ENCODE measurements at places on chromosomes 7 and 10. TPM values are rescaled to one million over a fixed set of nuclear protein-coding genes. Genes with fewer than 3 reads are reported as not detected.

- H3K4me3 ChIP-seq: no peak overlapping the region
- H3K4me1 ChIP-seq: no peaks in the 10 kb centered on the region
- H3K27me3 ChIP-seq: no peaks in the 10 kb centered on the region
- no peak overlapping the region for H3K27ac ChIP-seq
Observed at GRCh38 chr7:76244781-76245391, 43.2 kb downstream of the SRRM3 start.

GRCh38 chr7:105594034-105594433 is 12.7 kb upstream of the EFCAB10 start:
- no peak overlapping the region for H3K4me3 ChIP-seq
- H3K27ac ChIP-seq: no peak overlapping the region
- no peak for DNase-seq
- H3K4me1 ChIP-seq: no peaks in the 10 kb centered on the region

DNA sequence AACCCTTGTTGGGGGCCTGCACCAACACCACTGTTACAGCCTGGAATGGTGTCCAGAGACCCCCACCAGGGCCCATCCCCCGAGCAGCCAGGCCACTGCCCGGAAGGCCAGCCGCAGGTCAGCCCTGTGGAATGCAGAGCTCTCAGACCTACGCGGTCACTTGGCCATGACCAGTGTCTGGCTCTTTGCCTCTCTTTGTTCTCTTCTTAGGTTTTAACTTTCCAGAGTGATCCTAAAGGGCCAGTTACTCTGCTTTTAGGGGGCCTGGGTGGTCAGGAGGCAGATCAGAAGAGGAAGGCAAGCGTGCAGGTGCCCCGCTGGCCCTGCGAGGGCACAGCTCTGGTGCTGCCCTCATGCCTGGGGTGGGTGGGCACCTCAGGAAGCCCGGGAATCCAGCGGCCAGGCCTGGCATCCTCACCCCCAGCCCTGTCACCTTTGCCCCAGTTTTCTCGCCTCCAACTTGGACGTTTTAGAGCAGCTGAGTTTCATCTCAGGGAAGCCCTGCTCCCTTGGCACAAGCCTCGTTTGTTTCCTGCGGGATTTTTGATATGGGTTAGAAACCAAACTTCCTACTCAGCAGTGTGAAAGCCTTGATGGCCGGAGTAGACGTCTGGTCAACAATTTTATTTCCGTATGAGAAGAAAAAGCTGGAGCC is 62.5 kb upstream of the CHST15 start:
- peak overlapping the region; percentile 82 for H3K27ac ChIP-seq
- H3K4me1 ChIP-seq: peaks cover 33% of the 10 kb centered on the region
- H3K27me3 ChIP-seq: no peaks in the 10 kb centered on the region

Gene BLVRA
- total RNA-seq: 65.2 TPM

- no peak overlapping the region for H3K27ac ChIP-seq
- H3K4me3 ChIP-seq: no peak overlapping the region
- H3K27me3 ChIP-seq: no peaks in the 10 kb centered on the region
- no peaks in the 10 kb centered on the region for H3K36me3 ChIP-seq
- H3K4me1 ChIP-seq: no peaks in the 10 kb centered on the region
Observed at GRCh38 chr10:27413831-27414348, 90.2 kb upstream of the RAB18 start.

Gene SEC61G
- 78.9 TPM for total RNA-seq

Gene ASB10
- not detected for total RNA-seq

- H3K4me3 ChIP-seq: no peak overlapping the region
- H3K4me1 ChIP-seq: no peaks in the 10 kb centered on the region
- H3K27ac ChIP-seq: no peak overlapping the region
- H3K36me3 ChIP-seq: no peaks in the 10 kb centered on the region
Observed at GRCh38 chr10:61801484-61801883, 100.0 kb upstream of the ARID5B start.

DNA sequence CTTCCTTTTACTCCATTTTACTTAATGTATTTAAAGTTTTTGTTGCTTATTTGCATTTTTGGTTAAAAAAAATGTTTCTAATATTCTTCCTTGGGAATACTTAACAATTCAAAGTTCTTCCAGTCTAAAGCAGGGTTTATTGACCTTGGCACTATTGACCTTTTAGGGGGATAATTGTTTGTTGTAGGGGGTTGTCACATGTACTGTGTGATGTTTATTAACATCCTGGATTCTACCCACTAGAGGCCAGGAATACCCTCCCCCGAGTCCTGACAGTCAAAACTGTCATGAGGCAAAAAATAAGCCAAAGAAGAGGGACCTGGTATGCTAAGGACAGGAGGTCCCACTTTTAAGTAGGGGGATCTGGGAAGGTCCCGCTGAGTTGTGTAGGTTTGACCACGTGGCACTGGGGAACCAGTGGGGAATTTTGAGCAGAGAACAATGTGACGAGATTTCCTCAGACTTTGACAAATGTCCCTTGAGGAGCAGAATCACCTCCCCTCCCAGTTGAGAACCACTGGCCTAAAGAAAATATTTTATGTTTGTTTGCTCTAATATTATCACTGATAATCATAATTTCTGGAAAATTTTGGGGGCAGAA is 178.3 kb upstream of the PRR15 start:
- H3K4me1 ChIP-seq: no peaks in the 10 kb centered on the region
- H3K36me3 ChIP-seq: no peaks in the 10 kb centered on the region
- H3K4me3 ChIP-seq: no peak overlapping the region
- no peak for DNase-seq
- no peak overlapping the region for H3K27ac ChIP-seq

- H3K4me1 ChIP-seq: no peaks in the 10 kb centered on the region
- no peak for DNase-seq
- H3K4me3 ChIP-seq: no peak overlapping the region
Observed at GRCh38 chr7:121294448-121294992, 34.3 kb upstream of the WNT16 start.

GRCh38 chr7:47258798-47259197 is 323.1 kb downstream of the TNS3 start:
- DNase-seq: no peak
- peaks cover 4% of the 10 kb centered on the region for H3K4me1 ChIP-seq
- no peaks in the 10 kb centered on the region for H3K36me3 ChIP-seq
- H3K4me3 ChIP-seq: no peak overlapping the region
- H3K27ac ChIP-seq: no peak overlapping the region

Gene TRPV5
- total RNA-seq: not detected

GRCh38 chr10:62900829-62901571 is 84.8 kb upstream of the EGR2 start:
- no peaks in the 10 kb centered on the region for H3K4me1 ChIP-seq
- no peak overlapping the region for H3K27ac ChIP-seq
- DNase-seq: no peak
- no peaks in the 10 kb centered on the region for H3K27me3 ChIP-seq

DNA sequence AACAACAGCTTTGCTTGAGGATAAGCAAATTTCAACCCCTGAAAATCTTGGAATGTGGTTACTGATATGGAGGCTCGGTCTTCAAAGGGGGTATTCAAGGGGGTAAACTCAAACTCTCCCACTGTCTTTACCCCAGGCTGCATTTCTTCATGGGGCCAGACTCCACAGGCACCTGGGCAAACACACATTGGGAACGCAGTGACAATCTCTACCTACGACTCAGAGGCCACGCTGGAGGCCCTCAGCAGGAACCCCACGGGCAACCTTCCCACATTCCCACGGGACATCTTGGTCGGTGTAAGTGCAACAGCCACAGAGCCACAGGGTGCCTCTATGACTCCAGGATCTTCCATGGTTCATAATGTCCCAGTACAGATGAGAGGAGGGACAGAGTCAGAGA is 2.2 kb upstream of the INSIG1 start:
- no peak overlapping the region for H3K4me3 ChIP-seq
- DNase-seq: no peak
- no peak overlapping the region for H3K27ac ChIP-seq
- H3K36me3 ChIP-seq: no peaks in the 10 kb centered on the region

- no peak overlapping the region for H3K4me3 ChIP-seq
- H3K27ac ChIP-seq: no peak overlapping the region
- no peaks in the 10 kb centered on the region for H3K27me3 ChIP-seq
- no peak for DNase-seq
- H3K4me1 ChIP-seq: no peaks in the 10 kb centered on the region
- H3K36me3 ChIP-seq: no peaks in the 10 kb centered on the region
Observed at GRCh38 chr7:7375538-7375937, 160.1 kb downstream of the COL28A1 start.

DNA sequence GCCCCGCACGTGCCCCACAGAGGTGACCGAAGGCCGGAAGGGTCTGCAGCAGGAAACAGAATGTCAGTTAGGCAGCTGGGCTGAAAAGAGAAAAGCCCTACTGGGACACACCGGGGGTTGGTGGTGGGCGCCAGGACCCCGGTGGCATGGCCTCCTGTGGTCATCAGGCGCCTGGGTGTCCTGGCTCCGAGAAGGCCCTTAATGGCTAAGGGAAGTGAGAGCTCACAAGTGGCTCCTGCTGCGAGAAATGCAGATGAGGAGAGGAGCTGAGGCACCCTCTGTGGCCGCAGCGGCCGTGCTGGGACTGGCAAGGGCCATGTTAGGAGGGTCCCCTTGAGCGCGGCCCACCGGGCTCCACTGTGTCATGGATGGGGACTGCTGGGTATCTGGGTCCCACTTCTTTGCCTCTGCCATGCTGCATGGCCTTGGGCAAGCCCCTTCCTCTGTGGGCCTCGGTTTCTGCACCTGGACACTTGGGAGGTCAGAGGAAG is 79.2 kb upstream of the GNA12 start:
- H3K4me1 ChIP-seq: peaks cover 5% of the 10 kb centered on the region
- no peak for DNase-seq
- H3K36me3 ChIP-seq: no peaks in the 10 kb centered on the region
- H3K27me3 ChIP-seq: no peaks in the 10 kb centered on the region

DNA sequence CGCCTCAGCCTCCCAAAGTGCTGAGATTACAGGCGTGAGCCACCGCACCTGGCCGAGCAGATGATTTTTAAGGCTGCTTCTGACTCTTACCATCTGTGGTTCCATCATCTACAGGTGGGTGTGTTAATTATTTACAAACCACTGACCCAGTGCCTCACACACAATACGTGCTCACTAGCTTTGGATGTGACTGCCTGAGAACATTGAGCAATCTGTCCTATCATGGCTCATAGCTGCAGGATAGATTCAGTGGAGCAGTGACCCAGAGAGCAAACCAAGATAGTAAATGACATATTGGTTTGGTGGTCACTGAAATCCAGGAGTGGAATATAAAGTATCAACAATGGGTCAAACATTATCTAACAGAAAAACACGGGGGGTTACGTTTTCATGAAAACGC is 24.1 kb downstream of the GPAM start:
- no peaks in the 10 kb centered on the region for H3K36me3 ChIP-seq
- no peak for DNase-seq
- no peaks in the 10 kb centered on the region for H3K4me1 ChIP-seq

- no peak for DNase-seq
- H3K4me1 ChIP-seq: no peaks in the 10 kb centered on the region
- H3K27me3 ChIP-seq: no peaks in the 10 kb centered on the region
Observed at GRCh38 chr7:116377721-116378120, 121.8 kb upstream of the CAV2 start.

DNA sequence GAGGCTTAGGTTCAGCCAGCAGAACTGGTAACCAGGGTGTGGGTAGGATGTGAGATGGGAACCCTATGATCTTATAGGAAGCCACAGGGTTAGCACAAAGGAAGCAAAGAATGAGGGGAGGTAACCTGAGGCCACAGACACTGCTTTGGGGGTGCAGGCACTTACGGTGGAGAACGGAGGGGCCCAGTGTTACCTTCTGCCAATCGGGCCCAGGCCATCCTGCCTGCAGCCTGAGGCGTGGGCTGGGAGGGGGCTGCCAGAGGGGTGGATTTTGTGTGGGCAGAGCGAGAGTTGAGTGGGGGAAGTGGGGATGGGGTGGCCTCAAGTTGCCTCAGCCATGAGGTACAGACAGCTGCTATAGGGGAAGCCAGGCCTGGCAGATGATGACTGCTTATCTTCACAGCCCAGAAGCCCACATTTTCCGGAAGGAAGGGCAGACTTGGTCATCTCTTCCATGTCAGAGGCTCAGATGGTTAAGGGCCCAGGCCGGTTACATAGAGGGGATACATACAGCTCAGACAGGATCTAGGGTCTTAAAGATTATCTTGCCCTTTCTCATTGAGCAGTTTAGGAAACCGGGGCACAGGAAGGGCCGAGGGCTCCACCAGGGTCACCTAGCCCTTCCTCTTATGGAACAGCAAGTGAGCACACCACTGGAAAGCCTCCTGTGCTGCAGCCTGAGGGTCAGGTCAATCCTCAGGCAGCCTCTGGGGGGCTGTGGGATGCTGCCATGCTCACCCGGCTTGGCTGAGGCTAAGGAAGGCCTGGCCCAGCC is 24.4 kb upstream of the VSIR start:
- H3K27me3 ChIP-seq: no peaks in the 10 kb centered on the region
- H3K4me3 ChIP-seq: no peak overlapping the region
- no peaks in the 10 kb centered on the region for H3K36me3 ChIP-seq
- no peaks in the 10 kb centered on the region for H3K4me1 ChIP-seq

GRCh38 chr10:32988604-32989003 is 30.6 kb upstream of the ITGB1 start:
- H3K36me3 ChIP-seq: no peaks in the 10 kb centered on the region
- no peaks in the 10 kb centered on the region for H3K4me1 ChIP-seq
- DNase-seq: no peak
- H3K27me3 ChIP-seq: no peaks in the 10 kb centered on the region
